Amniotic epithelial cell (primary cell): ENCODE measurements at places on chromosomes 2 and 18.
A peak's percentile ranks its signal among the peaks of the same experiment; 100 is the strongest.

DNA sequence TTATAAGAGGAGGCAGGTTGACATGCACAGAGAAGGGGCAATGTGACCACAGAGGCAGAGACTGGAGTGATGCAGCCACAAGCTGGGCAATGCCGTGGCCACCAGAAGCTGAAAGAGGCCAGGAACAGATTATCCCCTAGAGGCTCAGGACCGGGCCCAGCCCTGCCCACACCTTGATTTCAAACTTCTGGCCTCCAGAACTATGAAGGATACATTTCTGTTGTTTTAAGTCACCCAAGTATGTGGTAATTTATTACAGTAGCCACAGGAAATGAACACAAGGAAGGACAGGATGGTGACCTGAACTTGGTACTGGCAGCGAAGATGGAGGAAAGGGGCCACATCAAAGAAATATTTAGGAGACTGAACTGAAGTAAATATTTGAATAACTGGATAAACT, 66.8 kb upstream of the RIOK3 start:
- no peak for DNase-seq

DNA sequence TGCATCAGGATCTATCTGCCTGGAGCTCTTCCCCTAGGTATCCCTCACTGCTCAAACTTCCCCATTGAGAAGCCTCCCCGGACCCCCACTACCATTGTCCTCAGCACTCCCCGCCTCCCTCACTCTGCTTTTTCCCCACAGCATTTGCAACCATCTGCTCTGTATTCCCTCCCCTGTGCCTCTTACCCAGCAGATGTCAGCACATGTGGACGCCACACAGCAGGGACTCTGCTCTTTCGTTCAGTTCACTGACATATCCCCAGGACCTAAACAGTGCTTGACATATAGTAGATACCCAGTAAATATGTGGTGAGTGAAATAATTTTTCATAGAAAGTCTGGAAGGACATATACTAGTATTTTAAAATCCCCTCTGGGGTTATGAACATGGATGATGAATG, 101.1 kb downstream of the TMEM247 start:
- no peak for DNase-seq

DNA sequence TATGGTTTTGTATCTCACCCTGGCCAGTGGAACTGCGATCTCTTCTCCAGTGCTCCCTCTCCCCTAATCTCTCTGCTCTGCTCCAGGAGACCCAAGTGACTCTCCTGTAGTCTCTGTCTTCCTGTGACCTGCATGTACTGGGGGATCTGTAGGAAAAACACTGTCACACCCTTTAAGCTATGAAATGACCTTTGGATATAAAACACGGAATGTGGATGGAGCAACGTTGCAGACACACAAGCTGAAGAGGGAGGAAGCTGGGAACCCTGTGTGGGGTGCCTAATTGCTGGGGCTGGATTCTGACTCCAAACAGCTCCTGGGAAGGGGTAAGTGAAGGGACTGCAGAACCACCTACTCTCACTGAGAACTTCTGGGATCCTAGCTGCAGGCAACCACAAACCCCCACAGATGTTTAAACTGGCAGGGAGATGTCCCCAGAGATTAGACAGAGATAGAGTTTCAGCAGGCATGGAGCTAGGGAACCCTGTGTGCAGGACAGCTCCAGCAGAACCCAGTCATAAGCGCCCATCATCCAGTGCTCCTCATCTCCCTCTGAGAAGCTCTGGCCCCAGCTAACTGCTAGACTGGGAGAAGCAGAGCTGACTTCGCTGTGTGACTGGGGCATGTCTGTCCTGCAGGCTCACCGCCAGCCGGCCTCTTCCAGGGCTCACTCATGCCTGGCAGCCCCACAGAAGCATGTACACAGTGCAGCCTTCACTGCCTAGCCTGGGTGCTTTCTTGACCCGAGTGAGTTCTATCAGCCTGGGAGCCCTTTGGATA, 482.7 kb upstream of the SETBP1 start:
- no peak for DNase-seq

DNA sequence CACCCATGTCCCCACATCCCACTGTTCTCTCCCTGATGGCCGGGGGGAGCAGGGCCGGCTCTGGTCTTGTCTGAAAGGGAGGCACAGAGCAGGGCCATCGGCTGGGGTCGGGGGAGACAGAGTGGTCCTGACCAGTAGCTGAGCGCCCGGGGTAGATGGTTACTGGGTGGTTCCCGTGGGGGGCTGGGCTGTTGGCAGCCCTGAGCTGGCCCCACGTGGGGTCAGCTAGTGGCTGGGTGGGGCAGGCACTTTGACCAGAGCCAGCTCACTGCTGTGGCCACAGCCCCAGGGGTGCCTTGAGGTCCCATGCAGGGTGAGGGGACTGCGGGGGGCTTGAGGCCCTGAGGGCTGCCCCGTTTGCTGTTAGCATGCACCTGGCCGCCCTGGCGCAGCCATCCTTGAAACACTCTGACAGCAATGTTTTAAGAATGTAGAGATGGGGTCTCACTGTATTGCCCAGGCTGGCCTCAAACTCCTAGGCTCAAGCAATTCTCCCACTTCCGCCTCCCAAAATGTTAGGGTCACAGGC, 12.3 kb upstream of the NEU4 start:
- DNase-seq: no peak

GRCh38 chr2:101469863-101470262, 5.0 kb downstream of the RFX8 start:
- DNase-seq: no peak

DNA sequence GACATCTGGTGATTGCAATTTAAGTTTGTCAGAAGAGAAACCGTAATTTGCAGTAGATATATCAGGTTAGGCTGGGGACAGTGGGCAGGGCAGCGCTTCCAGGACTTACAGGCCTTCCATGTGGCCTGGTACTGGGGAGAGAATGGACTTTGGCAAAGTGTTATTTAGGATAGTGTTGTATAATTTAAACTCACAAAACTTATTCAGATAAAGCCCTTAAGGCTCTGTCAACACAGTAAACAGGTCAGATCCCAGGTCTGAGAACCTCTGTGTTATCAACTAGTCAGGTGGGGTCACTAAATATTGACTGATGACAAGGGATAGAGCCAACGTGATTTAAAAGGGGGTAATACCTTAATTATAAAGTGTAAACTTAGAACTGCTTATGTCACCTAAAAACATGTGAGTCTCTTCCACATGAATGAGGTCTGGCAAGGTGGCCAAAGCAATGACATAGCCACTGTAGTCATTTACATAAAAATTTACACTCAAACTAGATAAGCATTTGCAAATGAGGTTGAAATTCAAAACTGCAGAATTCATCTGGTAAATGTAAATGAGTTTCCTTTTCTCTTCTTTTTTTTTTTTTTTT, 80.2 kb upstream of the DNMT3A start:
- no peak for DNase-seq

DNA sequence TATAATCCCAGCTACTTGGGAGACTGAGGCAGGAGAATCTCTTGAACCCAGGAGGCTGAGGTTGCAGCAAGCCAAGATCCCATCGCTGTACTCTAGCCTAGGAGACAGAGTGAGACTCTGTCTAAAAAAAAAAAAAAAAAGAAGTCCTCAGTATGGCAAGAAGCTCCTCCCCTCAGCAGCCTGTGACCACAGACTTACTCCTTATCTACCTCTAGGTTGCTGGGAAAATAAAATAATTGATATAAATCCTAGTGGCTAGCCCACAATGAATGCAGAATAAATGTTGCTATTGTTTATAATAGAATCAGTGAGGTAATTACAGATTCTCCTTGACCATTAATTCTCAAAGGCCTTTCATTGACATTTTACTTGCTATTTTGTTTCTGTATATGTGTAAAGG, 70.6 kb downstream of the IRS1 start:
- peak; percentile 67 for DNase-seq

- DNase-seq: no peak
These were observed 28.9 kb downstream of the SPRED2 start for GRCh38 chr2:65403529-65403915.

DNA sequence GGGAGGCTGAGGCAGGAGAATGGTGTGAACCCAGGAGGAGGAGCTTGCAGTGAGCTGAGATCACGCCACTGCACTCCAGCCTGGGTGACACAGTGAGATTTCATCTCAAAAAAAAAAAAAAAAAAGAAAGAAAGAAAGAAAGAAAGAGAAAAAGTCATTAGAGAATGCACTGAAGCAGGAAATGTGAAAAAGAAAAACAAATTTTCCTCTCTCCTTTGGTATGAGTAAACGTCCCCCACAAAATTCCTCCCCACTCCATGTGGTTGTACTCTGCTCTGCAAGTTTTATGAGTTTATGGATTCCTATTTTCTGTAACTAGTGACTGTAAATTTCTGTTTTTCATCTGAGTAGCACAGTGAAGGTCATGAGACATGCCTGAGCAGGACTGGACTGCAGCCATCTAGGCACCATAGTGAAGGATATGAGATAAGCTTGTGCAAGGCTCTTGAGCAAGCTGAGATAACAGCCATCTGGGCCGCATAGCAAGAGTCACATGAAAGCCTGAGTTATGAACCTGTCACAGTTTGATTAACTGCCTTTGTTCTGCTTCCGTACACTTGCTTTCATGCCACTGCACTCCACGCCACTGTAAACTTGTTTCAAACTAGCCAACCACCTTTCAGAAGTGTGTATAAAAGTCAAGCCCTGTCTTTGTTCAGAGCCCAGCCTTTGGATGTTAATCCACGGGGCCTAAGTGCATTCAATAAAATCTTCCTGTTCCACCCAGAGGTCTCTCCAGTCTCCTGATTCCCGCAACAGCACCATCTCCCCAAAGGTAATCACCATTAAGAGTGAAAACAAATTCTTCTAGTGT, 50.2 kb downstream of the SKA1 start:
- DNase-seq: peak; percentile 100

GRCh38 chr2:128617029-128617590, 298.4 kb upstream of the HS6ST1 start:
- DNase-seq: no peak

DNA sequence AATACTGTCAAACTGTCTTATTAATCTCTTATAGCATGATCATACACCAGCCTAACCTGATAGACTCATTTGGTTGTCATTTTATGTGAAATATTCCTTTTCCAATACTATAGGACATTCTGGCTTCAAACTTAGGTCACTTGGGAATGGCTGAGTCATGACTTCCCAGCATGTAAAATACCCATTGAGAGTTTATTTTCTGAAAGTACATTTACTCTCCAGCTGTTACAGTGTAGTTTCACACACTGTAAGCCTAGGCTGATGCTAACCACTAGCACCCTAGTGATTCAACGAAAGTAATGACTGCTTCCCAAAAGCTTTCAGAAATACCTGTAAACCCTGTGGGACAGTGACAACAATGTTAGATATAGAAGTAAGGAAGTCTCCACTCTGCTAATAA, 93.8 kb downstream of the FIGN start:
- DNase-seq: no peak

DNA sequence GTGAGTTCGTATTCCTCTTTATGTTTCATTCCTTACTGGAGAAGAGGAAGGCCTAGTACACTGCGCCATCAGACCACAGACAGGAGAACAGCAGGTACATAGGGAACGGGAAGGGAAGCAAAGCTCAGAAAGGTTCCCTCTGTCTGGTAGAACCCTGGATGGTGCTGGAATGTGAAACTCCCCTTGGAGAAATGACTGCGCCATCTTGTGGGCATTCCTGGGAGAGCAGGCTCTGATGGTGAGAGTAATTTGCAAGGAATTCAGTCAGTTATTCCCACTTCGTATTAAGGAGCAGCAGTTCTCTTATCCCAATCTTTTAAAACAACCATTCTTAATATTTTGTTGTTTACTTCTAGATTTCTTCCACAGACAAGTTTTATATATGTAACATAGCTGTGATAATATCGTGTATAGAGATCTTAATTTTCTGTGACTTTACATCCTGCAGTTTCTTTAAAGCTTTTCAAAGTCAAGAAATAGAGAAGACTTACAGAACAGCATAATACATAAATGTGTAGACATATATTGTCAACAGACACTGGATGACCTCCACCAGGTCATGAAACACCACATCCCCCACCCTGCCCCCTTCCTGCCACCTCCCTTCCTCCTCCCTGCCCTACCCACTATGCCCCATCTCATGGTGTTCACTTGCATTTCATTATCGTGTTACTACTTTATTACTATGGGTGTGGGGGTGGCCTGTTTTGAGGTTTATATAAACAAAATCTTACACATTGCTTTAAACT, 83.9 kb downstream of the ARHGEF4 start:
- peak; percentile 57 for DNase-seq

DNA sequence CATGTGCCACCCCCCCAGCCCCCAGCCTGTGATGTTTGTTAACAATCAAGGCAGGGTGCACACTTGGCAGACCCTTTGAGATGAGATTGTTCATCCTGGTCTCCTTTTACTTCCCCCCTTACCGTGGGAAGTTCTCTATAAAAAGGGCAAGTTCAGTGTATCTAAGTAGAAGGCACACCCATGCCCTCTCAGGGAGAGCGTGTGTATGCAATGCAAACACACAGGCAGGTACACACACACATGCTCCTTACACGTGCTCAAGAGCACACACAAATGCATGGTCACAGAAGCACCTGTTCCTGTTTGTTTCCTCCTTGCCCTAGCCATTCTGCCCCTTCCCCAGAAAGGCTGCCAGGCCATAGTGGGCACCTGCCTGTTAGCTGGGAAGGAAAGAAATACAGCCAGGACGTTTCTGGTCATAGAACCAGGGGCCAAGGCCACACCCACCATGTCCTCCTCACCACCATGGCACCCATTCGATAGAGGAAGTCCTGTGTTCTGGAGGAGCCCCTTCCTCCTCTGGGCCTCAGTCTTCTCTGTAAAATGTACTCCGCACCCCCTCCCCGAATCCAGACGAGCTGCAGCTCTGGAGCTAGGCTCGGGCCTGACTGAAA, 3.1 kb downstream of the ATOH8 start:
- DNase-seq: no peak

GRCh38 chr2:172427256-172427989, at the start of gene ITGA6:
ITGA6 (plus strand) TSS chr2:172427586.
- no peak for DNase-seq

DNA sequence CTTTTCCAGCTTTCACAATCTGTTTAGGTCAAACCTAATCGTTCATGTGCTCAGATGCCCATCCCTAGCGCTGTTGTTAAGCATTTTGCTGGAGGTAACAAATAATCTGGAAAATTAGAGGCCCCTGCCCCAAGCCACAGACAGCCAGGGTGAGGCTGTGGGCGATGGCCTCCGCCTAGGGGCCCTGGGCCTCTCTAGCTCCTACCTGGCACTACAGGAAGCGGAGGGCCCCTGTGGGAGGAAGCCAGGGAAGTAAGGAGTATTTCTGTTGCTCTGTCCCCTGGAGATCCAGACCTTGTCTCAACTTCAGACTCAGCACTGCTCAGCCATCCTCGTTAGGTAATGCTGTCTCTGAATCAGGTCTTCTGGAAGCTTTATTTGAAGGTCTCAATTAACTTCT, 12.4 kb upstream of the FOSL2 start:
- no peak for DNase-seq
